ENCODE measurements at places on chromosomes 3 and 15. TPM values are rescaled to one million over a fixed set of nuclear protein-coding genes. Genes with fewer than 3 reads are reported as not detected.

The ZBED2 gene
- 0.28 TPM for total RNA-seq

The FETUB gene
- not detected for total RNA-seq

The HRH1 gene
- 37.0 TPM for total RNA-seq

The SUSD5 gene
- 3.6 TPM for total RNA-seq

The CYP1A1 gene
- total RNA-seq: 0.71 TPM

The SNTN gene
- total RNA-seq: not detected

The NLGN1 gene
- 8.7 TPM for total RNA-seq

The LRRIQ4 gene
- total RNA-seq: not detected

The BFSP2 gene
- total RNA-seq: not detected

The LRRC34 gene
- total RNA-seq: 1.4 TPM

The SETD2 gene
- total RNA-seq: 22.0 TPM

The GABPB1 gene
- 40.1 TPM for total RNA-seq

The C3orf85 gene
- not detected for total RNA-seq

The TNFAIP8L3 gene
- 14.2 TPM for total RNA-seq

The SUCLG2 gene
- total RNA-seq: 74.5 TPM

The TGM5 gene
- total RNA-seq: not detected

The HAUS2 gene
- 21.6 TPM for total RNA-seq

The TMEM108 gene
- total RNA-seq: not detected

The ACTRT3 gene
- 3.7 TPM for total RNA-seq

The ARNT2 gene
- 7.0 TPM for total RNA-seq

The ANKRD34C gene
- total RNA-seq: not detected

The LRRC58 gene
- total RNA-seq: 18.2 TPM

The AGBL1 gene
- not detected for total RNA-seq

The TMC3 gene
- not detected for total RNA-seq

The MUC20 gene
- 0.74 TPM for total RNA-seq

The CFAP161 gene
- not detected for total RNA-seq

The MKRN2OS gene
- total RNA-seq: not detected

The PPIP5K1 gene
- 14.7 TPM for total RNA-seq

The TM4SF4 gene
- total RNA-seq: not detected

The TRMT10C gene
- 19.1 TPM for total RNA-seq

The ATP13A3 gene
- 190 TPM for total RNA-seq

The GADL1 gene
- total RNA-seq: not detected

The ATP13A5 gene
- not detected for total RNA-seq

The THPO gene
- total RNA-seq: 0.18 TPM

The ATP8B4 gene
- 155 TPM for total RNA-seq

The MME gene
- total RNA-seq: 789 TPM

The ENTPD3 gene
- 0.14 TPM for total RNA-seq

The SLC28A2 gene
- total RNA-seq: not detected

The FANCI gene
- 5.2 TPM for total RNA-seq

The SLC9A9 gene
- total RNA-seq: 10.3 TPM

The CAPN3 gene
- total RNA-seq: 1.7 TPM
